Hepatocyte (in vitro differentiated cells): ENCODE measurements at places on chromosomes 13 and 19.
A peak's percentile ranks its signal among the peaks of the same experiment; 100 is the strongest.

- peak; percentile 50 for DNase-seq
Measured at GRCh38 chr19:51407511-51408131, 9.8 kb downstream of the SIGLEC10 start.

DNA sequence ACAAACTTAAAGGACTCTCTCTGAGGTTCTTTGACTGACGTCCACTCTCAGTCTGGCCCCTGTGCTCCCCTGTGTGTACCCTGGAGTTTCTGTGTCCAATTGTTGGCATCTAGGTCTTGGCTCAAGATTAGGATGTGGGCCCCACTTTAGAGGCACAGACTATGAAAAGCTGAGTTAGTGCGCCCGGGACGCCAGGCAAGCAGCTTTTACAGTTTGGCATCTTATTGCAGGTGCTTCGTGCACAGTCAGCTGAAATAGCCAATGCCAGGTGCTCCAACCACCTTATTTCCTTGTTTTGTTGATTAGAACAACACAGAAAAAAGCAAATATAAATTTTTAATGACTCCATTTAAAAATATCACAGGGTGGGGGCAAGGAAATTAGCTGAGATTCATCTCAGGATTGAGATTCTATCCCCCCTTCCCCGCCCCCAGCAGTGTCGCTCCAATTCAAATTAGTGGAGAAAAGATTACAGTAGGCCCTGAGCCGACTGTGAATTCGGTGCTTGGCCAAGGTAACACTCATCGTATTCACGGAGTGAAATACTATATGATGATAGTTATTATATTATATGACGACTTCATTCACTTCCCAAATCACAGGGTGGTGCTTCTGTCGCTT is 4.3 kb downstream of the SOX1 start:
- no peak for DNase-seq

GRCh38 chr19:39401070-39401548 is 5.5 kb upstream of the ZFP36 start:
- peak; percentile 33 for DNase-seq

DNA sequence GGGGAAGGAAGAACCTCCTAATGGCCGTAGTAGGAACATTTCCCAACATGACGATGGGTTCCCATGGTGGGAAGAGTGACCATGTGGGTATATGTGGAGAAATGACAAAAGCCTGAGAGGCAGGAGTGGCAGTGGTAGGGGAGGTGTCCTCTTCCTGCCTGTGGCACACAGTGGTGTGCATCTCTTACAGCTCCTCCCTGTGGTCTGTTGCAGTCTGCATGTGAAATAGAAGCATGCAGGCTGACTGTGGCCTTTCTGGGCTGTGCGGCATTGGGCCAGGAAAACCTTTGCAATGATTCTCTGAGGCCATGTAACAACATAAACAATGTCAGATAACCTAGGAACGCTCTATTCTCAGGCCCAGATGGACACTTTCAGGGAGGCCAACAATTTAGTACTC is 84.0 kb downstream of the LACC1 start:
- DNase-seq, result no peak

- no peak for DNase-seq
Measured at GRCh38 chr19:1787116-1787515, 25.0 kb downstream of the ATP8B3 start.

- peak; percentile 49 for DNase-seq
Measured at GRCh38 chr13:110047496-110047895, 259.5 kb downstream of the COL4A1 start.

GRCh38 chr19:14550201-14550754 is 20.9 kb downstream of the TECR start:
- peak; percentile 46 for DNase-seq

DNA sequence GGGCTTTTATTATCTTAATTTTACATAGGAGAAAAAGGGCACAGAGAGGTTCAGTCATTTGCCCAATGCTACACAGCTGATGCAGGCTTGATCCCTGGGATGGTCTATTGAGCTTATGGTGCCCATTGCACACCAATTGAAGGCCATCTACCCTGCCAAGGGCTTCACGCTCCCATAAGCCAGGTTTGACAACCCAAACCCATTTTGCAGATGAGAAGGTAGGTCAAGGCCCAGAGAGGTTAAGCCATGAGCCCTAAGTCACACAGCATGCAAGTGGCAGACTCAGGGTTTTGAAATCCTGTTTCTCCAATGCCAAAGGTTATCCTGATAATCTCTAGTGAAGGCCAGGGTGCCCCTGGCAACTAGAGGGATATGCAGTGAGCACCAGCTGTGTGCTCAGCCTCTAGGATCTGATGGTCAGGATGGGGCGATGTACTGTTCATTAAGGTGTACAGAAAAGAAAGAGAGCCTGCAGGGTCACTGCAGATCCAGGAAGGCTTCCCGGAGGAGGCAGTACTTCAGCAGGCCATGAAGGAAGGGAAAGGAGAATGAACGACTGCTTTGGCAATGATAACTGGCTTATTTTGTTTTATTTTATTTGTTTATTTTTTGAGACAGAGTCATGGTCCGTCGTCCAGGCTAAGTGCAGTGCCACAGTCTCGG is 8.1 kb downstream of the CREB3L3 start:
- no peak for DNase-seq

DNA sequence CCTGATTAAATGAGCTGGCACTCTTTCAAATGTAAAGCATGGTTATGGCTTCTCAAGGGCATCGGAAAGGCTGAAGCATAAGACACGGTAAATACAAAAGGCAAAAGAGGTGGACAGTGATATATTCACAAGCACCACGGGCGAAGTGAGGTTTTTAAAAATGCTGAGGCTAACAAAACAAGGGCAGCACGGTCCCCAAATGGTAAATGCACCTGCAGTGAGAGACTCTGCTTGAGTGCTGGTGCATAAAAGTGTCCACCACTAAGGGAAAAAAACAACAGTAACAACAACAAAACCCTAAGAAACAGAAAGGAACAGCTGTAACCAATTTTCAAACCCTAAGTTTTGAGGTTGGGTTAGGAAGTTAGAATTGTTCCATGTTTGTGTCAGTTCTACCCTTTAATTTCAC is 234.9 kb downstream of the PCDH9 start:
- no peak for DNase-seq

- no peak for DNase-seq
Measured at GRCh38 chr13:67096418-67096817, 133.7 kb downstream of the PCDH9 start.

GRCh38 chr13:106178816-106179215 is 356.6 kb downstream of the EFNB2 start:
- no peak for DNase-seq

GRCh38 chr13:67520886-67521285 is 290.8 kb upstream of the PCDH9 start:
- no peak for DNase-seq

DNA sequence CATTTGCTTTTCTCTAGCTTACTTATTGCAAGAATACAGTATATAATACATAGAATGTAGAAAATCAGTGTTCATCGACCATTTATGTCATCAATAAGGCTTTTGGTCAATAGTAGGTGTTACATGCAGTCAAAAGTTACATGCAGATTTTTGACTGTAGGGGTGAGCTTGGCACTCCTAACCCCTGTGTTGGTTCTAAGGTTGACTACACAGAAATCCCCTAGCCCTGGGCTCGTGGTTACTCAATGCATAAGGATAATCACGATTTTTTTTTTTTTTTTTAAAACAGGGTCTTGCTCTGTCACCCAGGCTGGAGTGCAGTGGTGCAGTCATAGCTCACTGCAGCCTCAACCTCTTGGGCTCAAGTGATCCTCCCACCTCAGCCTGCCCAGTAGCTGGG is 4.0 kb upstream of the NWD1 start:
- DNase-seq, result no peak

DNA sequence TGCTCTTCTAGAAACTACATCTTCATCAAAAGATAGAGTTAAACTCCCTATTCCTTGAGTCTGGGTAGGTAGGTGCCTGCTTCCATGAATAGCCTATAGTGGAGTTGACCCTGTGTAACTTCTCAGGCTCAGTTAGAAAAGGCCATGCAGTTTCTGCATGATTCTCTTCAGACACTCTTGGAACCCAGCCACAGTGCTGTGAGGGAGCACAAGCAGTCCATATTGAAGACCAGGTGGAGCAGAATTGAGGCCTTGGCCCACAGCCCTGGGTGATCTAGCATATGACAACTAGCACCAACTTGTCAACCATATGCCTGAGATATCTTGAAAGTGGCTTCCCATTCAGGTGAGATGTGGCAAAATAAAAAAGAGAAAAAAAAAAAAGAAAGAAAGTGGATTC is 10.3 kb upstream of the PAN3 start:
- no peak for DNase-seq

DNA sequence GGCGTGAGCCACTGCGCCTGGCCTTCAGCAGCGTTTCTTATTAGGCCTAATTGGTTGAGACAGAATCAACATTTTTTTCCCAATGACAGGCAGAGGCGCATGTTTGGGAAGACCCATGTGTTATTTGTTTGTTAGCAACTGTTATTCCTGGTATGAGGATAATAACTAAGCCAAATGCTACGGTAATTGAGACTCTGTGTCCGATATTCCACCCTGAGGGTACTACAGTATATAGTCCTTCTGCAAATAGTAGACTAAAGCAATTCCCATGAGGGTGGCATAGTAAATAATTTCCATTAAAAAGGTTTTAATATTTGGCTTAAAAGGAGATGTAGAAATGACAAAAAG is 18.4 kb upstream of the CCL25 start:
- no peak for DNase-seq

- no peak for DNase-seq
Measured at GRCh38 chr19:29858621-29859020, 46.8 kb downstream of the CCNE1 start.

GRCh38 chr13:107518292-107518691 is 697.0 kb downstream of the LIG4 start:
- DNase-seq, result peak; percentile 19

DNA sequence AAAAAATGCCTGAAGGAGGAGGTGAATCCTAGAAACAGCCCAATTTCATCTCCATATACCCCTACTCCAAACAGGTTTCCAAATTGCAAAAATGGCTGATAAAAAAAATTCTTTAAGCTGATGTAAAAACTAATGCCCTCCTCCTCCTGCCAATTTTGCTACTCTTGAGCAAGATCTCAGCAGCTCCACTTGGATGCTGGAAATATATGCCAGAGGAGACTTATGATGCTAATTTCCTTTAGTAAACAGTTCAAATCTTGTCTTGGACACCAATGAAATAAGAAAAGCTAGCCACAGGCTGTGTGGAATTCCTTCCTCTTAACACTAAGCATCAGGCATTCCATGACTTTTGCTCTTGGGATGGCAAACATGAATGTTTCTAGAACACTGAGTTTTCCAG is 67.5 kb downstream of the INSR start:
- no peak for DNase-seq

DNA sequence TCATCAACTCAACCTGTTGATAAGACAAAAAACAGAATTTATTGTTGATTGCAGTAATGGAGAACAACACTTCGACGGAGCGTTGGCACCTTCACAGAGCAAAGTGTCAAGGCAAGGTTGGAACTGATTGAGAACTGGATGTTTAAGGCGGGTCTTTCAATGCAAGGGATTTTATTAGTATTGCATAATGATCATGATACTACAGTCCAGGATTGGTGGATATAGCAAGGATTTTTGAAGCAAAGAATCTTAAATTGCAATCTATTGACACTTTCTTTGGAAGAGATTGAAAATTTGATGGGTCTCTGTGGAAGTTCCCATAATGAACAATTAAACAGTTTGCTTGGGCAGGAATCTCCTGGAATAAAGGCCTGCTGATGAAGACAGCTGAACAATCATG is 632 bp upstream of the ZNF235 start:
- no peak for DNase-seq

DNA sequence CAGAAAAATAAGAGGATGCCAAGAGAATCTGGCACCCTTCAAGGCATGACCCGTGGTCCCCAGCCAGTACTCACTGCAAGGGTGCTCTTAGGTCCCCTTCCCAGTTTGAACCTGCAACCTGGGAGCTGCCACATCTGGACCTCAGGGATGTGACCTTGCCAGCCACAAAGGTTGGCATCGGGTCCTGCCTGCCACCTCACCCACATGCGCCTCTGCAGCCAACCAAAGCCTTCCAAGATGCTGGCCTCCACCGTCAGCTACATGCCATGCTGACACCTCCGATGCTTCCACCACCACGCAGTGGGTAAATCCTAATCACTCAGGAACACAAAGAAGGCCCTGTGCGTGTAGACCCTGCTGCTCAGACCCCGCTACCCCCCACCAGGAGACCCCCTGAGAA is 35.1 kb downstream of the ELL start:
- DNase-seq, result no peak

DNA sequence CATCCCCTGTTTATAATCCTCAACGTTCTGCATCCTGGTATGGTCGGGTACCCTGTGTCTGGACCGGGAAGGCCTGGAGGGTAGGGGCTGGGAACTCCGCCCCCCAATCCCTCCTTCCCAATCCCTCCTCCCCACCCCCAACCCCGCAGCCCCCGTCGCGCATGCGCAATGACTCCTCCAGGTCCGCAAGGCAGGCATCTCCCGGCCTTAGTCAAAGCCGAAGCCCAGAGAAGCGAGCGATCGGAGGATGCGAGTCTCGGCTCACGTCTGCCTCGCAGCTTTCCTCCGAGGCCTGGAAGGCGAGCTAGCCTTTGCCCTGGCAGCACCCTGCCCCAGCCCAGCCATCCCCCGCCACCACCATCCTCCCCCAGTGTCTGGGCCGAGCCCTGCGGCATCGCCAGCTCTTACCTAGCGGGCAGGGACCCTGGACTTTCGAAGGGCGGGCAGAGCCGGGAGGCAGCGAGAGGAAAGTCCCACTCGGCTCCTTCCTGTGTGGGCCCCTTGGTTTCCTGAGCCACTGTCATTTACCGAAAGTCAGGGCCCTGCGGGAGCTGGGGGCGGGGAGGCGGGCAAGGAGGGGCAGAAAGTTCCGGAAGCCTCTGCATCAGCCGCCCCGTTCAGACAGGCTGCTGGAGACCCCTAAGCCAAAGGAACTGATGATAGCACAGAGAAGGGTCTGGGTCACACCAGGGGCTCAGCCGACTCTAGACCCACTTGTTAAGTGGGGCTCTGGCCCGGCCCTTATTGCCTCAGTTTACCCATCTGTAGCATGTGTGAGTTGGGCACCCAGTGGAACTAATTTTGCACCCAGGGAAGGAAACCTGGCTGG is at the start of gene JAK3:
JAK3 (minus strand) TSS at position 445 of the 829 bp plus-strand sequence. CDS start 3,565 bp downstream, outside the sequence.
- peak; percentile 82 for DNase-seq

DNA sequence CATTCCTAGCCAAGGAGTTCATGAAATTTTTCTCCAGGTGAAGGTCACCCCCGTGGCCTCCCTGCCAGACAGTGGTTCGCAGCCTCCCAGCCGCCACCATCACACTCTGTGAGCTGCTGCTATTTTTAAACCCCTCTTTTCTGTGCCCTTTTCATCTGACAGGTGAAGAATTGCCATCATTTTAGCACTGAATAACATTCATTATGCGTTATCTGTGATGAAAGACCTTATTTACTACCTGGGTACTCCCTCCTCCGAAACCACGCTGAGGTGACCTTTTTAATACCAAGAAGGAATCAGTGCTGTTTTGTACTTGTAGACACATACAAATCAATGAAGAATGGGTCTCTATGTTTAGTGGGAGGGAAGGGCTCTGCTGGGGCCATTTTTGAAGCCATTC is 148.9 kb upstream of the GPR12 start:
- no peak for DNase-seq

GRCh38 chr13:52921194-52921593 is 72.8 kb upstream of the PCDH8 start:
- no peak for DNase-seq

- no peak for DNase-seq
Measured at GRCh38 chr13:32047793-32048192, 16.2 kb downstream of the FRY start.
